ENCODE measurements at places on chromosomes 13 and 19. TPM values are rescaled to one million over a fixed set of nuclear protein-coding genes. Genes with fewer than 3 reads are reported as not detected.

- no peak for DNase-seq
- no peaks in the 10 kb centered on the region for H3K4me1 ChIP-seq
- H3K36me3 ChIP-seq, result no peaks in the 10 kb centered on the region
- H3K4me3 ChIP-seq, result no peak overlapping the region
Measured at GRCh38 chr19:17775245-17775927, 19.6 kb upstream of the B3GNT3 start.

DNA sequence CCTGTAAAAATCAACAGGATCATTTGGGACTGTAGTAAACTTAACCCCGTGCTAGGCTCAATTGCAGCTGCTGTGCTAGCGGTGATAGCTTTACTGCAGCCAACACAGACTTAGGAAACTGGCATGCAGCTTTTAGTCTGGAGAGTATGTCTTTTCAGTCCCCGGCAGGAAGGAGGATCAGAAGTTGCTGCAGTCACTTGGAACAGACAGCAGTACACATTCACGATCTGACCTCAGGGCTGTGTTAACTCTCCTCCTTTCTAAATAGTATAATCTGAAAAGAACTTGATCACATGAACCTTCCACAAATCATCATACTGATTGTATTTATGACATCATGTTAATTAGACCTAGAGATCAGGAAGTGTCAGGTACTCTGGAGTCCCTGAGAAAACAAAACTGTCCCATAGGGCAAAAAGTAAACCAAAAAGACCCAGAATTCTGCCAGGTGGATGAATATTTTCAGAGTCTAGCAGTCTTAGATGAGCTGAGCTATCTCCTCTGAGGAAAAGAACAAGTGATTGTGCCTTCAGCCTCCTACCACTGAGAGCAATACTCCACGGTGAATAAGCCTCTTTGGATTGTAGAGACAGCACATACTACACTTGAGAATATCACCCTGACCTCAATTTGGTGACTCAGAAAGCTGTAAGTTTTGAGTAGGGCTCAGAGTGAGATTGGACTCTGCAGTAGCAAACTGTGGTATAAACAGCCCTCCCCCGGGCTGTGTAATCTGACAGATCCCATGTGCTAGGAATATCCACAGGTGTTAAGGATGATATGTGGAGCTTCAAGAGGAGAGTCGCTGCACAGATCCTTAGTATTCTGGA, 181.0 kb upstream of the GPR12 start:
- no peak overlapping the region for H3K27ac ChIP-seq
- H3K27me3 ChIP-seq, result no peaks in the 10 kb centered on the region
- H3K4me1 ChIP-seq, result peaks cover 3% of the 10 kb centered on the region
- no peak overlapping the region for H3K4me3 ChIP-seq
- no peaks in the 10 kb centered on the region for H3K36me3 ChIP-seq
- DNase-seq, result no peak

GRCh38 chr13:110407531-110407930, 100.4 kb downstream of the COL4A2 start:
- peak overlapping the region; percentile 15 for H3K27ac ChIP-seq
- H3K4me1 ChIP-seq, result peaks cover 25% of the 10 kb centered on the region
- H3K4me3 ChIP-seq, result no peak overlapping the region

DNA sequence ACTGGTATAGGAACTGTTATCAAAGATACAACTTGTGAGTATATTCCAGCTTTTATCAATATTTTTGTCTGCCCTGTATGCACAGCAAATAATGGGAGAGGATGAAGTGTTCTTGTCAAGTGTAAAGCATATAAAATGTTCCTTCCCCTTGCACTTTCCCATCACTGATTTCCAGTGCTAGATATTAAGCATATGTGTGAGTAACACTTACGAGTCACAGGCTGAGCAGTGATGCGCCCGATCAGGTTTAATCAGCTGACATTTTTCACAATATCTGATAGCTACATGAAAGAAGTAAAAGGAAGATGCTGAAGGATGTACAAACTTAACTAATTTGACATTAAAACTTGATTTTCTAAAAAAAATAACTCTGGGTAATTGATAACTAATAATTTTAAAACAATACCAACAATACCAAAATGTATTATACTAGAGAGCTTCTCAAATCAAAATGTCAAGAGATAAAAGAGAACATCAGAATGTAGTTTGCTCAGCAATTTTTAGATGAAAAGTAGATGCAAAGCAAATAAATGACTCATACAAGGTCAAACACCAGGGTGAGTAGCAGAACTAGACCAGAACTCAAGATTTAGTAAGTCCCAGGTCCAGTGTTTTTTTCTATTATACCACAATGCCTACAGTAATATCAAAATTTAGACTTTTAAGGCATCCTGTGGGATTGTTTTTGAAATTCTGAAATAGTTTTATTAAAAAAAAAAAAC, 56.4 kb downstream of the ZDHHC20 start:
- no peak overlapping the region for H3K4me3 ChIP-seq
- no peaks in the 10 kb centered on the region for H3K27me3 ChIP-seq
- no peak for DNase-seq
- peaks cover 3% of the 10 kb centered on the region for H3K36me3 ChIP-seq
- H3K4me1 ChIP-seq, result no peaks in the 10 kb centered on the region
- no peak overlapping the region for H3K27ac ChIP-seq

DNA sequence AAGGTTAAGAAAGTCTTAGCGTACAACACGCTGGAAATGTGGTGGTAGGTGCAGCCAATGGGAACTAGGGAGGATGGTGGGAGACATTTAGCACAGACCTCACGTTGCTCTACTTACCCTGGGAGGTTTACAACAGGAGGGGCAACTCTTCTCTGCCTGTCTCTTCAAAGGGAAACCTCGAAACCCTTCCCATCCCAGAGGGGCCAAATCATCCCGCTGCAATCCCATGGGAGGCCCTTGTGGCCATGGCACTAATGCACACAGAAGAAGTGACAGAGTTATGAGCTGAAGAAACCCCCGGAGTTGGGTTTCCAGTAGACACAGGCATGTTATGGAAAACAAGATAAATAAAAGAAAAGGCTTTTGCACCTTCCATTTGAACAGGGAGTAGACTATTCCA, 35.6 kb downstream of the SHISA2 start:
- H3K27me3 ChIP-seq, result no peaks in the 10 kb centered on the region
- DNase-seq, result no peak
- H3K4me1 ChIP-seq, result peaks cover 68% of the 10 kb centered on the region
- no peak overlapping the region for H3K4me3 ChIP-seq
- peaks cover 7% of the 10 kb centered on the region for H3K36me3 ChIP-seq

GRCh38 chr13:94192431-94192975, 287.0 kb downstream of the DCT start:
- H3K4me1 ChIP-seq, result no peaks in the 10 kb centered on the region
- H3K27me3 ChIP-seq, result no peaks in the 10 kb centered on the region
- DNase-seq, result peak; percentile 59
- H3K4me3 ChIP-seq, result no peak overlapping the region

DNA sequence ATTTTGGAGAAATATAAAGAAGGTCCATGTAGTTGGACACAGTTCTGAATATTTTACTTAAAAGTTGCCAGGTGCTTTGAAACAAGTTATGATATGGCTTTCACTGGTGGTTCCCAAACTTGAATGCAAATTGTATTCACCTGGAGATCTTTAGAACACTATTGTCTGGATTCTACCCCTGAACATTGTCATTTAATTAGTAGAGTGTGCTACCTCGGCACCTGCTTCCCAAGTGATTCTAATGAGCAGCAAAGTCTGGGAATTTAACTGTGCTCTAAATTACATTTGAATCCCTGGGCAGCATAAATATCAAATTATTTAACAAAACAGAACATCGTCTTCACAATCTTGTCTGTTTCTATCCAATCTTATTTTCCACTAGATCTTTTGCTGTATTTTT, 2483.3 kb downstream of the PCDH9 start:
- no peak overlapping the region for H3K4me3 ChIP-seq
- H3K27me3 ChIP-seq, result no peaks in the 10 kb centered on the region
- H3K27ac ChIP-seq, result no peak overlapping the region

GRCh38 chr13:112894673-112895481, 74.1 kb upstream of the MCF2L start:
- H3K4me1 ChIP-seq, result peaks cover 19% of the 10 kb centered on the region
- no peak for DNase-seq
- no peak overlapping the region for H3K4me3 ChIP-seq
- H3K36me3 ChIP-seq, result no peaks in the 10 kb centered on the region
- no peak overlapping the region for H3K27ac ChIP-seq

- H3K27ac ChIP-seq, result no peak overlapping the region
- no peak overlapping the region for H3K4me3 ChIP-seq
- H3K36me3 ChIP-seq, result no peaks in the 10 kb centered on the region
- no peaks in the 10 kb centered on the region for H3K27me3 ChIP-seq
- no peaks in the 10 kb centered on the region for H3K4me1 ChIP-seq
Measured at GRCh38 chr13:24661713-24662112, 18.5 kb upstream of the ATP12A start.

DNA sequence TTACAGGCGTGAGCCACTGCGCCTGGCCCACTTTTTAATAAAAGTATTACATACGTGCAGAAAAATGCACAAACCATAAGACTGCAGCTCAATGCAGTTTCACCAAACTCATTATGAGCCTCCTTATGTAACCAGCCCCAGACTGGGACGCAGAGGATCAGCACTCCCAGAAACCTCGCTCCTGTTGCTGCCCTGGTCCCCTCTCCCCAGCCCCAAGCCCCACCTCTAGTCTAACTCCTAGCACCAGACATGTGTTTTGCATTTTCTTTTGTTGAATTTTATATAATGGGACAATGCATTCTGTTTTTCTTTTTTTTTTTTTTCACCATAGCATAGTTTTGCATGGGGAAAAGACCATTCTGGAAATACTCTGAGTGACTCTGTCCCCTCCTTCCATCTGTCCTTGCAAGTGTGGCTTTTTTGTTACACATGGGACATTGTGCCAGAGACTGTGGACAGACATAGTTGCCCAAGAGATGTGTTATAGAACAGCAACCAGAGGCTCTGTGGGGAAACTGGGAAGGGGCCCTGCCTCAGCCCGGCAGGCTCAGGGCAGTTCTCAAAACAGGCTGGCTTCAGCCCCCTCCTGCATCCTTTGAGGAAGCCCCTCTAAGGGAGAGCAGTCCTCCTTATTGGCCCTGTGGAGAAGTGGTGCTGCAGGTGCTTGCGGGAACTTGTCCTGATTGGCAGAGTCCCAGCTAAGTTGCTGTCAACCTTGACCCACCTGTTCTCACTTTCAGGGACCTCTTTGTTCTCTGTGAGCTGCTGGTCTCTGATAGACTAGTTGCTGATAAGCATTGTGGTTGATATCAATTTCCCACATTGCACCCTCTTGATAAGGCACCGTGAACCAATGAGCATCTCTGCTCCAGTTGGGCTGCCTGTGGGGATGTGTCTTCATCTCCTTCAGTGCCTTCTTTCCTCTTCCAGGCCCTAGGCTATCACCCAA, 13.8 kb upstream of the OLFM4 start:
- DNase-seq, result no peak
- no peaks in the 10 kb centered on the region for H3K4me1 ChIP-seq
- no peak overlapping the region for H3K4me3 ChIP-seq
- H3K27me3 ChIP-seq, result no peaks in the 10 kb centered on the region
- H3K36me3 ChIP-seq, result no peaks in the 10 kb centered on the region
- no peak overlapping the region for H3K27ac ChIP-seq

- no peak for DNase-seq
- no peak overlapping the region for H3K4me3 ChIP-seq
- no peaks in the 10 kb centered on the region for H3K36me3 ChIP-seq
- no peaks in the 10 kb centered on the region for H3K4me1 ChIP-seq
Measured at GRCh38 chr19:6707658-6708018, 12.8 kb downstream of the C3 start.

DNA sequence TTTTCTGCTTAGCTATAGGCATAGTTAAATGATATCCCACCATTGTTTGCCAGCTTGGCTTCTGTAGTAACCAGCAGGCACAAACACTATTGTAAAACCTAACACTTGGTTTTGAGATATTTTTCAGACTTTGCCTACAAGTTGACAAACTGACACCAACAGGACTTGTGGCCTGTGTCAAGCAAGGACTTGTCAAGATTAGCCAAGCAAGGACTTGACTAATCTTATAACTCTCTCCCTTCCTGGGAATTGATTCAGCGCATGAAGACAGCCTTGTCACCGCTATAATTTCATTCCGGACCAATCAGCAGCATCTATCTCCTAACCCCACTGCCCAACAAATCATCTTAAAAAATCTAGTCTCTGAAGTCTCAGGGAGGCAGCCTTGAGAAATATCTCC, 72.7 kb upstream of the SLITRK1 start:
- H3K27me3 ChIP-seq, result no peaks in the 10 kb centered on the region
- no peak overlapping the region for H3K4me3 ChIP-seq
- no peaks in the 10 kb centered on the region for H3K4me1 ChIP-seq
- no peaks in the 10 kb centered on the region for H3K36me3 ChIP-seq
- H3K27ac ChIP-seq, result no peak overlapping the region
- no peak for DNase-seq

The KIR2DL1 gene
- 0.46 TPM for total RNA-seq

The POU2F2 gene
- 7.6 TPM for total RNA-seq

The KCNC3 gene
- total RNA-seq, result 4.6 TPM
